GM12891 (cell line): ENCODE measurements at places on chromosomes 2 and 18.
A peak's percentile ranks its signal among the peaks of the same experiment; 100 is the strongest.

DNA sequence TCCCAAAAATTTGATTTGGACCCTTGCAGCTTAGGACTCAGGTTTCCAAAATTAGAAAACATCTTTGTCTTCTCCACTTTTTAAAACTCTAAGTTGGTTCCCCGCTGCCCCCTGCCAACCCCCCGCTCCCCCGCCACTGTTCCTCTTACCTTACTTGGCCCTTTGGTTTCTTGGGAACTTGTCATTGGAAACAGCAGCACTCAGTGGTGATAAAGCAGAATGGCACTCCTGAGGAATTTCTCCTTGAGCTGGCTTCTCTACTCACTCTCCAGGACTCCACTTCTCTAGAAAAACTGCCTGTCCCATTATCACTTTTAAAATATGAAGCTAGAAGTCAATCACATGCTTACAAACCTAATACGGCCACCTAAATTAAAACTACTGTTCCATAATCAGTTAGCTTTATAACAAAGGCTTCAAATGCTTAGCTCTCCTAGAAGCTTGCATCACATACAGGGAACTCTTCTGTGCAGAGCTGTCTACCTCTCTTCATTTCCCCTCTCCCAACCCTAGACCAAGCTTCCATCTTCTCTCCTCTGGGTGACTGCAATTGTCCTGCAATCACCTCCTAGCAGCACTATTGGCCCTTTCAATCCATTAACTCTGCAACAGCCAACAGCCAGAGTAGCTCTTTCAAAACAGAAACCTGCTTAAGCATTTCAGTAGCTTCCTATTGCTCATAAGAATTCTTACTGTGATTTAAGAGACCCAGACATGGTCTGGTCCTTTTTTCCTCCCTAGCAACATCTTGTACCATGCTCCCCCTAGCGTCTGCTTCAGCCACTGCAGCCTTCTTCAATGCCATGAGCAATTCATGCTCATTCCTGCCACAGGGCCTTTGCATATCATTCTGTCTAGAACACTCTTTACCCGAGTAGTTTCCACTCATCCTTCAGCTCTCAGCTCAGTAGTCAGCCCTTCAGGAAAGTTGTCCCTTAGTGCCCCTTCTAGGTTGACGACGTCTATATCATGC lies 15.2 kb upstream of the PLEKHM3 start:
- peak; percentile 42 for DNase-seq

- no peak for DNase-seq
These were observed 4.8 kb upstream of the IMPA2 start for GRCh38 chr18:11976315-11977152.

DNA sequence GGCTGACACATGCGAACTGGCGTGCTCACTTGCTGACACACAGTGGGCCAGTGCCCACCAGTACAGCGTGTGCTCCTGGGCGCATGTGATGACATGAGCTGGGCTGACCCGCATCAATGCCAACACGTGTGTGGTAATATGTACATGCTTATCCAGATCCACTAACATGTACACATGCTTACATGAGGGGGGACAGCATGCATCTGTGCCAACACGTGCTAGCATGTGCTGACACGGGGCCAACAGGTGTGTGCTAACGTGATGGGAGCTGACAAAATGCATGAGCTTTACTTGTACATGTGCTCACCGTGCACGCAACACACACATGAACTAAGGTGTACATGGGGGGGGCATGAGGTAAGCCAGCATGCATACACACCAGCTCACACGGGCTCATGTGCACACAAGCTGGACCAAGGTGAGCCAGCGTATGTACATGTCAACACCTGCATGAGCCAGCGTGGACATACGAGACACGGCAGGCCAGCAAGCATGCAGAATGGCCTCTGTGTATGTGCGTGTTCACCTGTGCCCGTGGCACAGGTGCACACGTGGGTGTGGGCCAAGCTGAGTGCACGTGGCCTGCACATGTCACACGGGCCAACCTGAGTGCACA lies 28.5 kb downstream of the GPC1 start:
- no peak for DNase-seq

GRCh38 chr2:73112913-73113854 lies at the start of gene RAB11FIP5:
Gene RAB11FIP5, minus strand, starts transcription at chr2:73112948. Its CDS starts 171 bp downstream, at chr2:73112777.
- peak; percentile 60 for DNase-seq

GRCh38 chr2:147826278-147827087 lies 18.3 kb upstream of the ACVR2A start:
- DNase-seq: no peak

DNA sequence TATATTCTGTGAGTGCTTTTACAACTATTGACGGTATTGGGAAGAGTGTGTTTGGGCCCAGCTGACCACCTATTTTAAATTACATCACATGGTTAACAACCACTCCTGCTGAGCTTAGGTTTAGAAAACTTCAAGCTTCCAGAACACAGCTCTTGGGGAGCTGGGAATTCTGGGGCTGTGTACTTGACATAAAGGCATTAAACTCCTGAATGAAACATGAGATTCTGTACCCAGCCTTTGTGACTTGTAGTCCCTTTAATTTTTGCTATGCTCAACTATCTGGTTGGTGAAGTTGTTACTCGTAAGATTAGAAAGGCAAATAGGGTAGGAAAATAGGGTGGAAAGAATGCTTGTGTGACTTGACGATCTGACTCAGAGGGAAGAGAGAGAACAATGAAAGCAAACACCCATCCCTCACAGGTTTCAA lies 66.9 kb downstream of the LTBP1 start:
- DNase-seq: no peak

- DNase-seq: no peak
These were observed 132.8 kb downstream of the MEIS1 start for GRCh38 chr2:66567729-66568128.

GRCh38 chr2:231399046-231399852 lies 3.7 kb downstream of the B3GNT7 start:
- DNase-seq: no peak

DNA sequence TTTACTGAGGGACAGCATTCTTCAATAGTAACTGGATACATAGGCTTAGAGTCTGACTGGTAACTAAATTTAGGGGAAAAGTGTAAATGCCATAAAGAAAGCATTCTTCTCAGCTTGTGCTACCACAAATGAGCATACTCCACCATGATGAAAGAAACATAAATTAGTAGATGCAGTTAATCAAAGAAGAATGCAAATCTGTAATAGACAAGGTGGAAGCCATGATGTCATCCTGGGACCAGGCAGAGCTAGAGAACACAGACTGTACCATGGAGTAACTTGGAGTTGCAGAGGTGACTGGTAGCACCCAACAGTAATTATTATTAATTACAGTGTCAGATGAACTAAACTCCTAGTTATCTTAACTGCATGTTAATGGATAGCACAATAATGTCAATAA lies 51.7 kb downstream of the RBKS start:
- DNase-seq: no peak

DNA sequence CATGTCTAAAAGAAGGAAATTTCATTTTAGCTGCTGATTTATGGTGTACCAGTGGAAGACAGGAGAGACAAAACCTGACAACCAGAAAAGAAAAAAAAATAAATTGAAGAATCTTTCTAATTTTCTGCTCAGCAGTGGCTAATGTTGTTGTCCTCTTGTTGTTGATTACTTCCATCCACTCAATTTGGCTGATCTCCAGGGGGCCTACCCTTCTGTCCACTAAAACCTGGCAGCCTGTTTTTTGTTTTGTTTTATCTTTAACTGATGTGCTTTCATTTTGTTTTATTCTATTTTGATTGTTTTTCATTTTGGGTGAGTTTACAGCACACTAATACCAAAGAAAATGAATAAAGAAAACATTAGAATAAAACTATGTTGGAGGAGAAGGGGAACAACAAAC lies 27.4 kb downstream of the TFPI start:
- no peak for DNase-seq

DNA sequence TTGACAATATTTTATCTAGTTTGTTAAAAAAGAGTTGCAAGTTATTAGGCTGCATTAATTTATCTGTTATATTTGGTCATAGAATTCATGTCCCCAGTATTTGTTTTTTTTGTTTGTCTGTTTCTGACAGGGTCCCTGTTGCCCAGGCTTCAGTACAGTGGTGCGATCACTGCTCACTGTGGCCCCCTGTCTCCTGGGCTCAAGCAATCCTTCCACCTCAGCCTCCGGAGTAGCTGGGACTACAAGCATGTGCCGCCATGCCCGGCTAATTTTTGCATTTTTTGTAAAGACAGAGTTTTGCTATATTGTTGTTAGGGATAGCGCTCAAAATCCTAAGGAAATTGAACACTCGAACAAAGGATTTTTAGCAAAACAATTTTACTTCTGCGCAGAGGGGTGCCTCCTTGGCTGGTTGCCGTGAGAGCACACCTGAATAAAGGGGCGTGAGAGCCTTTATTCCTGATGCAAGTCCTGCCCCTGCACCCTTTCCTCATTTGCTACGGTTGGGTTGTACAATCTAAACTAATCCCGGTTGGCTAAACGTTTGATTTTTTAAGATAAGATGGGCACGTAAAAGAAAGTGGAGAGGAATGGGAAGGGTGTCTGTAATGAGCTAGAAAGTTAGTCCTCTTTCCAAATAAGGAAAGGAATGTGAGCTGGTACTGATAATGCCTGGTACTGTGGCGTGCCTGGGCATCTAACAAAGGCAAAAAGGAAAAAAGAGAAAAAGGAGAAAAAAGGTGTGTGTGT lies 65.5 kb downstream of the COMMD1 start:
- no peak for DNase-seq

GRCh38 chr18:24071029-24071428 lies 56.5 kb downstream of the TTC39C start:
- no peak for DNase-seq

DNA sequence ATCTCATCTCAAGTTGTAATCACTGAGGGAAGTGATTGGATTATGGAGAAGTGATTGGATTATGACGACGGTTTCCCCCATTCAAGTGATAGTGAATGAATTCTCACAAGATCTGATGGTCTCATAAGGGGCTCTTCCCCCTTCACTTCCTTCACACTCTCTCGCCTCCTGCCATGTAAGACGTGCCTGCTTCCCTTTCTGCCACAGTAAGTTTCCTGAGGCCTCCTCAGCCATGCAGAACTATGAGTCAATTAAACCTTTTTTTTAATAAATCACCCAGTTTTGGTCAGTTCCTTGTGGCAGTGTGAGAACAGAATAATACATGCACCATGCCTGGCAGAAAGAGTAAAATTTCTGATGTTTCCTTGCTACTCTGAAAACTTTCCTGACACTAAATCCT lies 36.6 kb downstream of the CEP68 start:
- no peak for DNase-seq

DNA sequence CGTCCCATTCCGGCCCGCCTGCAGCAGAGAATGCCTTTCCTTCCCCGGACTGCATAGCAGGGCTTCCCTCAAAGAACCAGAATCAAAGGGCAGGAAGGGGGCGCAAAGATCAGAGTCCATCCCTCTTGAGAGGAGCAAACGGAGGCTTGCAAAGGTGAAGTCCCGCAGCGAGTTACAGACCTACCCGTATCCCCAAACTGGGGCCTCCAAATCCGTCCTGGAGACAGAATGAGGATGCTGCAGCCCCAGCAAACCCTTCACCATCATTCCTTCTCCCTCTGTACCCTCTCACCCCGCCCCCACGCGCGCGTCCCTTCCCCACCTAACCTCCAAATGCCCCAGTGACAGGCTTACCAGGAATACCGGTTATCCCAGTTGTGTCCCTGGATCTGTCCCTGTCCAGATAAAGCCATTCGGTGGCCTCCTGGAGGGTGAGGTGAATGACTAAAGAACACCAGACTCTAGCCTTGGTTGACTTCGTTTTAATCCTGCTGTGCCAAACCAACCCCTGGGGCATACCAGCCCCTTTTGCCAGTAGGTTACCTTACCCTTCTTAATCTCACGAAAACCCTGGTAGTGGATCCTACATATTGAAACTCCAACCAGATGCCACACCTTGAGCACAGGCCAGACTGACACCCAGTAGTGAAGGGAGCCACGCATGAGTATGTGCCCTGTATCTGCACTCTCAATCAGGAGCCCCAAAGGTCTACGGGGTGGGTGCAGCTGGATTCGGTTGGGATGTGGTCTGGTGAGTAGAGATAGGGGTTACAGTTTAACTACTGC lies 961 bp upstream of the SLC40A1 start:
- DNase-seq: no peak

DNA sequence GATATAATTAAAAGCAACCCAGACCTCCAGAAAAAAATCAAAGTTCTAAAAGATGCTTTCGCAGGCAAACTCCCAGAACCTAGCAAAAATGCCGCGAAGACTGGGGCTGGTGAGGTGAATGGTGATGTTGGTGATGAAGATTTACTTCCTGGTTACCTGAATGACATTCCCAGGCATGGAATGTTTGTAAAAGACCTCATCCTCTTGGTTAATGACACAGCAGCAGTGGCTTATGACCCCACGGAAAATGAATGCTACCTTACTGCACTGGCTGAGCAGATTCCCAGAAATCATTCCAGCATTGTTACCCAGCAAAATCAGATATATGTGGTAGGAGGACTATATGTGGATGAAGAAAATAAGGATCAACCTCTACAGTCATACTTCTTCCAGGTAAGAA lies 994 bp downstream of the KLHL41 start:
- no peak for DNase-seq

- no peak for DNase-seq
These were observed 21.6 kb upstream of the ITM2C start for GRCh38 chr2:230843132-230843531.

GRCh38 chr18:55546851-55547704 lies 40.9 kb downstream of the TCF4 start:
- DNase-seq: no peak

GRCh38 chr2:61623747-61624146 lies 85.6 kb upstream of the XPO1 start:
- DNase-seq: no peak

GRCh38 chr18:54739476-54739875 lies 88.8 kb upstream of the RAB27B start:
- DNase-seq: no peak

- no peak for DNase-seq
These were observed 168.9 kb upstream of the RMP24 start for GRCh38 chr18:35803551-35803950.

- no peak for DNase-seq
These were observed 7.7 kb upstream of the HS6ST1 start for GRCh38 chr2:128326346-128326745.

GRCh38 chr18:78525366-78526111 lies 454.1 kb upstream of the SALL3 start:
- DNase-seq: no peak

GRCh38 chr2:240852671-240853314 lies 15.8 kb upstream of the AGXT start:
- DNase-seq: no peak

DNA sequence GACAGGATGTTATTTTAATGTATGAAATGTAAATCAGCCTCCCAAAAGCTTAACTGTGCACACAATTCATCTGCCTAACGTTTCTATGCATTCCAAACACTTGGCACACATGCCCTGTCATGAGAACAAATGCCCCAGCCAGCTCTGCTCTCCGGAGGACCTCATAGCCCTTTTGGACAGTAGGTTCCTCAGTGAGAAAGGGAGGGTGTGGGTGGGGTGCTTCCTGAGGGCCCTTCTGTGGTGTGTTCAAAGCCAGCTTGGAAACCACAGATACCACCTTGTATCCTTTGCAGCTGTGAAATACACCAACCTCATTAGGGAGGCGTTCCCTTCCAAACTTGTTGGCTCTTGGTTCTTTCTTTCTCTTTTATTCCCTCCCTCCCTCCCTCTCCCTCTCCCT lies 102.2 kb upstream of the ASB18 start:
- no peak for DNase-seq
